T-helper 9 cell (primary cell): ENCODE measurements at places on chromosomes 6 and 20.

- no peak for DNase-seq
Measured at GRCh38 chr6:3440911-3441310, 15.9 kb downstream of the SLC22A23 start.

DNA sequence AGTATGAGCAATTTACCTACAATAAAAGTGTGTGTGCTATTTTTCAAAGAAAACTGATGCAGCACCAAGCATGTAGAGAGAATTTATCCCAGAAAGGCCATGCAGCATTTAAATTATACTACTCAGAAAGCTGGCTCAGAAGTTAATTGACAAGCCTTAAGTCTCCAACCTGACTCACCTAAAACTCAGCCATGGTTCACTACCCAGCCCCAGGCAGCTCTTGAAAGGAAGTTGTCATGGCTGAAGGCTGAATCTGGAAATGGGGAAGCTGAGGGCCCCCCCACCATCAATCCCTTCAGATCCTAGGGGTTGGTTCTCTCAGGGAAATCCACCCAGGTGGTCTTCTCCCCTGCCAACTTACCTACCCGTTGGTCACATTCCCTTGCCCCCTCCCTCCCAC lies 19.7 kb downstream of the PPIL6 start:
- no peak for DNase-seq

DNA sequence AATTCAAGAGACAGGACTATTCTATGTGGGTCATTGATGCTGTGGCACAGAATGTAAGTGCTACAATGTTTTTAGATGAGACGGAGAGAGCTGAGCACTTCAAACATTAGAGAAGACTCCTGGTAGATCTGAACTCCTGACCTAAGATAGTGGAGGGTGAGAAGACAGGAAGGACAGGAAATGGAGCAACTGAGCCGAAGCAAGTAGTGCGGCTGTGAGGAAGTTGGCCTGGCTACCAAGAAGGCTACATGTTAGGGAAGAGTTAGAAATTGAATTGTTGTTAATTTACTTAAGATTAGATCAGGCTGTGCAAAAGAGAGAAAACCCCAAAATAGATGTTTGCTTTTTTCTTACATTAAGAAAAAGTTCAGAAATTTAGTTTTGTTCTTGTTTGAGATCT lies 14.4 kb upstream of the MLIP start:
- DNase-seq: no peak

DNA sequence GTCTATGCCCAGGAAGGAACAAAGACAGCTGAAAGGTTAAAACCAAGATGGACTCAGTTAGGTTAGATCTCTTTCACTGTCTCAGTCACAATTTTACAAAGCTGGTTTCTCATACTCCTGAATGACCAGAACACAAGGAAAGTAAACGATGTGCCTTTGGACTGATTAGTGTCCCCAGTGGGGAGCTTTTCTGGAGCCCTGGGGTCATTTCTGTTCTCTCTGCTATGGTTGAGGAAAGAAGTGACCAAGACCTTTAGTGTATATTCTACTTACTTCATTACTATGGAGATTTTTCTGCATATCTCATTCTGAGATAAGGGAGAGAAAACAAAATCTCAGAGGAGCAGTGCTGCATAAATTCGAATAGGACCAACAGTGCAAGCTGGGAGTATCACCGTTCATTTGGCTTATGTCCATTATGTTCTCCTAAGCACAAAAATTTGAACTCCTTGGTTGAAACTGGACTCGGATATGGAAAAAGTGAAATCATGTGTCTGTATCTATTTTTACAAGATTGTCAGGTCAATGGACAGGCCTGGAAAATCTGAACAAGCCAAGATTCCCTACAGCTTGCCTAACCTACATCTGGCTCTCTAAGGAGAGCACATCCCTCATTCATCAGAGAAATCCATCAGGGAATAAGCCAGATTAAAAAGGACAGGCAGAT lies 34.4 kb upstream of the ENPP1 start:
- DNase-seq: no peak

DNA sequence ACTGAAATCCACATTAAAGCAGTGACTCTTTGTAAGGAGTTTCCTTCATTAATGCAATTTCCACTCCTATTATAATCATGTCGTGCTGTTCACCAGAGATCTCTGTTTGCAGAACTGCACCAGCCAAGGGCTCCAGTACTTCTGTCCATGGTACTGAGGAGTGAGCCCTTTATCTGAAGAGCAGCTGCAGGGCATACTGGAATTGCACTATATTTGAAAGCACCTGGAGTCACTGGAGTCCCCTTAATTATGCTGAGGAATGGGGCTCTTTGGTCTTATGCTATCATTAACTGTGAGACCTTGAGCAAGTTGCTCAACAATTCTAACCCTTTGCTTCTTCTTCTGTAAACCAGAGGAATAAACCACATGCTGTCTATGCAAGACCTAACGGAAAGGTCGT lies 61.7 kb upstream of the NUP153 start:
- no peak for DNase-seq

DNA sequence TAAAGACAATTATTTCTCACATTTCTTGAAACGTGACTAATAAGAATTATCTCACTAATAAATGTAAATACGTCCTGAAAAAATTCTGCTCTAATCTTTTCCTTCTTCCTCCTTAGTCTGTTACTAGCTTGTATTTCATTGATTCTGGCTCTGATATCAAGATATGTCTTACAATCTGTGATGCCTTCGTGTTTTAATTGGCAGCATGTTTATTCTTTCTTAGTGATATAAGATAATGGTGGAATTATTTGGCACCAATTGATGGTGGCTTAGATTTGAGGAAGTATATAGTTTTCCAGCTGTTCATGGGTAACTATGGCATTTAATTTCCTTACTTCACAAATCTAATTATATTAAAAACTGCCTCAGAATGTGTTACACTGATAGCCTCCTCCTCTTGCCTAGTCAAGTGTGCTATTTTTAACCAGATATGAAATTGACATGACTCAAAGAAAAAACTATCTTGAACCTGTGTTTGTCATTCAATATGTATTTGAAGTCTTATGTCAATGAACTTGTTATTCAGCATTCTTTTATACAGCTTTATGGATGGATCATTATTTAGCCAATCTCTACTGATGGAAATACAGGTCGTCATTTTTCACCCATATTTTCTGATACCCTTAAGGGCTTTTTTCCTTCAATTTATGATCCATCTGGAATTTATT lies 5.3 kb downstream of the CCNC start:
- DNase-seq: no peak

GRCh38 chr6:12270551-12271230 lies 19.5 kb upstream of the EDN1 start:
- DNase-seq: no peak

DNA sequence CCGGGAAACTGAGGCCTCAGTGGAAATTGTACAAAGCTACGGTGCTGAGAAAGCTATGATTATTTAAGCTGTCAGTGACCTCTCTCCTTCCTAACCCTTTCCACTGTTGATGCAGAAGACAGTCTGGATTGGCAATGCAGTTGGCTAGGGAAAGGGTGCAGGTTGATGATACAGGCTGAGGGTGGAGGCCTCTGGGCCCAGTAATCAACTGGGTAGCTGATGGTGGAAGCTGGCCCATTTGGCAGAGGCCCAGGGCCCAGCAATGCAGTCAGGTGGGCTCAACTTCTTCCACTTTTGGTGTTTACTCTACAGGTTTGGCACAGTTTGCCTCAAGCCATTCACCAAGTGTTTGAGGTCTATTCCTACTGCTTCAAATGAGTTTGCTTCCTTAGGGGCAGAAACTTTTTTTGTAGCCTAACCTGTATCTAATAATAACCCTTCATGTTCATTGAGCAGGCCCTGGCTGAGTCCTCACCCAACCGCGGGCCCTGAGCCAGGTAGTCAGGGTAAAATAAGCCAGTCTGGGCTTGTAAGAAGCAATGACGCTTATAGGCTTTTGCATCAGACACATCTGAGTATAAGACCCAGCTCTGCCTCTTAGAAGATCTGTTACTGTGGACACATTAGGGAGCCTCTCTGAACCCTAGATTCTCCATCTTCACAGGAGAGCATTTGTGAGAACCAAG lies 12.1 kb downstream of the BCL2L1 start:
- no peak for DNase-seq

DNA sequence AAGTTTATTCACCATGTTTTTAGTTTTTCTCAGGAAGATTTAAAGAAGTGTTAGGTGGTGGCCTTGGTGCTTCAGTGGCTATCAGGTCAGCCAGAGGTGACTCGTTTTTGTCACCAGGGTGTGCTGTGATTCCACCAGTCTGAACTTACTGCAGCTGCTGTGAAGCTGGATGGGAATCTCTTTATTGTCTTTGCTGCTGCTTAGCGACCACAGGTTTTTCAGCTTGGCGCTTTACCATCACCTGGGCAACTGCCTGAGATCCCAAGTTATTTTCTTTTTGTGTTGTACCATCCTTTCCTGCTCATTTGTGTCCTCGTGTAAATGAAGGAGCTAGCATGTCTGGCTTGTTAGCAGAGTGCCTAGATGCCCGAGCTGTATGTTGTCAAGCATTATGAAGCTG lies 146.9 kb downstream of the MACROD2 start:
- DNase-seq: no peak

- no peak for DNase-seq
Measured at GRCh38 chr6:126764671-126765070, 353.8 kb upstream of the RSPO3 start.

- DNase-seq: no peak
Measured at GRCh38 chr6:44974511-44974910, 353.6 kb upstream of the RUNX2 start.

- DNase-seq: no peak
Measured at GRCh38 chr6:150692604-150693003, 92.9 kb downstream of the PLEKHG1 start.

GRCh38 chr6:100161782-100162365 lies 167.9 kb upstream of the MCHR2 start:
- no peak for DNase-seq

DNA sequence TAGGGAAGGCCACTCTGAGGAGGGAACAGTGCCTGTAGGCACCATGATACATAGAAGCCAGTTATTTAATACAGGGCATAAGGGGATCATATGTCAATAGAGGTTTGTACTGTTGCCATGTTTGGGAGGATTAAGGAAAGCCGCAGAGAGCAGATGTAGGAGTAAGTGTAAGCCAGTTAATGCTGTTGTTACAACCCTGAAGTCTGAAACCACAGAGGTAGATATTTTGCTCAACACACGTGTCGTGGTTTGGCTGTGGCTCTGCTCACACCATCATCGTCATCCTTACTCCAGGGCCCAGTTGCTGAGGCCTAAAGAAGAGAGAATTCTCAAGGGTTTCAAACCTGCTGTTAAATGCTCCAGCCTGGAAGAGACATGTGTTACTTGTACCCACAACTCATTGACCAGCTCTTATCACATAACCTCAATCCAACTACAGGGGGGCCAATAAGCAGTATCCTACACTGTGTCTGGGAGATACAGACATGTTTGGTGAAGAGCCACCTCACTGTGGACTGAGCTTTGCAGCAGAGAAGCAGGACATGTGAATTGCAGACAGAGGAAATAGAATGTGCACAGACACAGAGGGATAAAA lies 31.0 kb upstream of the PSMF1 start:
- DNase-seq: no peak

DNA sequence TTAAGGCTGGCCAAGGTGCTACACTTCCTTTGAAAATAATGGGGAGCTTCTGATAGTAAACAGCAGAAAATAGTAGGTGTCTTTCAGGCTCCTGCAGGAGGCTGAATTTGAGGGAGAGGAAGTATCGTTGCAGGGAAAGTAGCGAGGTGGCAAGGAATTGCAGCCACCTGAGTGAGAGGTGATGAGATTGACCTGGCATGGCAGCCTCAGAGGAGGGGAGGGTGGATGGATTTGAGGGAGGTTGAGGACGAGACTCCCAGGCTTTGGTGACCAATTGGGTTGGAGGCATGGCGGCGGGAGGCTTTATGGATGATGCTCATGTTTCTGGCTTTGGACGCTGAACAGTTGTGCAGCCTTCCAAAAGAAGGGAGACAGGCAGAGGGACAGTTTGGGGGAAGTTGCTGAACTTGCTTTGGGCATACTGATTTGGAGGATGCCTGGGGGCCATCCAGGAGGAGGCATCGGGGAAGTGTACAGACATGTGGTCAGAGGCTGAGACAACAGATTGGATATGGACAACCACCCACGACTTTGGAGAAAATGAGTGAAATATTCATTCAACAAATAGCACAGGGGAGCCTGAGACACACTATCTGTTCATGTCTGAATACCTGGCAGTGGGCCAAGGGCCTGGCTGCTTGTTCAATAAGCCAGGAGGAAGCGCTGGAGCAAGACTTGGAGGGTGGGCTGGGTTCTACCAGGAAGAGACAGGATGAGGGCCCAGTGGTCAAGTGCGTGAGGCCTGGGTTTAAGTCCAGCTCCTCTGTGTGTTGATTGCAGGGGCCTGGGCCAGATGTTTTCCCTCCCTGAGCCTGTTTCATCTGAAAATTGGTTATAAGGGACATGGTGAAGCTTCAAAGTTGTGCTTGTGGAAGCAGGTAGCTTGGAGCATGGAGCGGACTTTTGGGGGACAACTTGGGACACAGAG lies 113.2 kb downstream of the CEBPB start:
- no peak for DNase-seq

DNA sequence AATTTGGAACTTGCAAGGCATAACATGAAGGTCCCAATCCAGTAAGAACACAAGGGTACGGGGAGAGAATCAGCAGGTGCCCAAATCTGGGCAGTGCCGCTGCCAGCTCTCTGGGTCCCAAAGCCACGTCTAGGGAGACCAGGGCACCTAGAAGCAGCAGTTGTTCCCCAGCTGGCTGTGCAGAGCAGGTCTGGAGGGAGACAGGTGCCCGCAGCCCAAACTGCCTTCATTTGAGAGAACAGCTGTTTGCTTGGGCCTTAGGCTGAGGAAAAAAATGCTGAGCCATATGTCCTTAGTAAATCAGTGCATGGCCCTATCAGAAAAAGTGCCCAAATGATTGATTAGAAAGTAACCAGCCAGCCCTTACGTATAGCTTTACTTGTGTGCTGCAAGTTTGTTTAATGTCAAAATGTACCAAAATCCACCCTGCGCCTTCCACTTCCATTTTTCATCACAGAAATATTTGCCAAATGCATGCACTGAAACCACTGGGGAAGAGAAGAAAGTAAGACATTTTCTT lies 9.1 kb upstream of the PRELID3B start:
- no peak for DNase-seq

DNA sequence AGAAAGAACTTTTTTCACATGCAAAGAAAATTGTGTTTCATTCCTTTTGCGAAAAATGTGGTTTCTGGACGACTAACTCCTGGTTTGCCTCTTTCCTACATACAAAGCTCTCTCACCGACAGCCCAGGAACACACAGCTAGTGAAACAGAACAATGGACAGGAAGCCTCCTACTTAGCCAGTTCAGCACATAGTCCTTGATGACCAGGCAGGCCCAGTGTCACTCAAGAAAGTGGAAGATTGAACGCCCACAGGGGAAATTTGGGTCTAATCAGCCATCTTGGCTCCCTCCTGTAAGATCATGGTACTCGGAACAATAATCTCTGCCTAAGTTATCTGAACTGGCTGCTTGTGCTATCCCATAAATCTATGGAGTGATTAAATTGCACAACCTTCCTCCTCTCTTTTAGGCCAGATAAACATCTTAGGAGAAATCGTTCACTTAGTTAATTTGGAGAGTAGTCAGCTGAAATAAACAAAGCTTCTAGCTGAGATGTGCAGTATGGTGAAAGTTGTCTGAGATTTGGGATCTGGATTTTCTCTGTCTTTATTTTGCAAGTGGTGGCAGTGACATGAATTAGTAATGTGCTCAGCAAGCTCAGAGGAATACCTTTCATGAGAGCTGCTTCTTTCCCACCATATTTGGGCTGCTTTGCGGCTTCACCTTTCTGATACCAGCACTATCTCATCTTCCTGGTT lies 147.0 kb downstream of the MTFR2 start:
- DNase-seq: no peak
